Suppressor macrophage (primary cell): ENCODE measurements at places on chromosomes 3 and 15.

DNA sequence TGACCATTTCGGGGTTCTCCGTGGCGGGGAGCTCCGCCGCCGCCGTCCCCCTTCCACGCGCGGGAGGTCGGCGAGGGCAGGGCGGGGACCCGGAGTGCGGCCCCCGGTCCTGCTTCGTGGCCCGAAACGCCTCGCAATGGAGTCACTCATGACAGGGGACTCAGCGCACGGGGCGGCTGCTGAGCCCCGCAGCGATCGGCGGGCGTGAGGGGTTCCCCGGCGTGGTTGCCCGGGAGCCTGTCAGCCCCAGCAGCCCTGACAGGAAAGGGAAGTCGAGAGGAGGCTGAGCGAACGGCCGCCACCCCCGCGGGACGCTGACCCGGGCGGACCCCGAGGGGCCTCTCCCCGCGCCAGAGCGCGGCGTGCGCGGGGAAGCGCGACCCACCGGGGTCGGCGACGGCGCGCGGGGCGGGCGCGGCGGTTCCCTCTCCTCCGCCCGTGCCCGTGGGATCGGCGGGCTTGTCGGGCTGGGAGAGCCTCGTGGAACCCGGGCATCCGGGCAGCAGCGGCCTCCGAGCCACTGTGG is 564 bp upstream of the PIGZ start:
- DNase-seq, result peak; percentile 86

DNA sequence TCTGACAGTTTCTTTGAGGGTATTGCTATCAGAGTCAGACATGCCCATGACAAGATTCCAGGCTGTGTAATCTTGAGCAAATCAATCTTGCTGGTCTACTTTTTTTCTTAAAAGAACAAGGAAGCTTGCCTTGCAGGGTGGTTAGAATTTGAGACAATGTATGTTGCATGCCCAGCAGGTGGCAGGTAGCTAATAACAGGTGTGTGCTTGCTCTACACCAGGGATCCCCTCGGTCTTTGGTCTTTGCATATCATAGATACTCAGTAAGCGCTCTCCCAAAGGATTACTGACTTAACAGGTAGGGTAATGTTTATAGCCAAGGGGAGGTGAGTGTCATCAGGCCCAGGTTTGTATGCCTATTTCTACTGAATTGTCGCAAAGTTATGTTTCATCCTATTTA is 37.3 kb downstream of the CACNA1D start:
- DNase-seq, result no peak

- no peak for DNase-seq
Measured at GRCh38 chr15:92937901-92938300, 37.8 kb downstream of the CHD2 start.

DNA sequence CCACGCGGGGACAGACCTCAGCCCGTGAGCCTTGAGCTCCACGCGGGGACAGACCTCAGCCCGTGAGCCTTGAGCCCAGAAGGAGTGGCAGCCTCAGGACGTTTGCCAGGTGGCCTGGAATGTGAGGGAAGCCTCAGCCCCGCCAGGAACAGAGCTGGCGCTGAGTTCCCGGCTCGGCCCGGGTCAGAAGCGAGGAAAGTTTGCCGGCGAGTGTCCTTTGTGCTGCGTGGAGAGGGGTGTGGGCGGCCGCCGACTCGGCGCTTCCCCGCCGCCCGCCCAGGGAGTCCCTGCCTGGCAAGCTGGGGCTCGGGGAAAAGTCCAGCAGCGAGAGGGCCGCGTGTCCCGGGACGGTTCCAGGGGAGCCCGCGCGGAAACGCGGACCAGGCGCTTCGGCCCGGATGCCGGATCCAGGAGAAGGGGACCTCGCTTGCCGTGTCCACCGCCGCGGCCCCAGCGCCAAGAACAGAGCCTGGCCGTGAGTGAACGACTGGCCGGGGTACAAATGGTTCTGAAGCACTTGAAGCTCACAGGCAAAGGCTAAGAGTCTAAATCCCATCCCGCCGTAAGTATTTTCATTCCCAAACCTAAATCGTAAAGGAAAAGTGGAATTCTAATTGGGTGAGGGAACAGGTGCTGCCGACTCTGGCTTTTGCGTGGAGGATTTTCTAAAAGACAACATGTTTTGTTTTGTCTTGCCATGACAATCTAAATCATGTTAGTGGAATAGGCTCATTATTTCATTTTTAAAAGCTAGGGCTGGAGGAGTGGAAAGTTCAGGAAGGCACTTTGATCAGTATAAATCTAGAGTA is 1.7 kb downstream of the LRRN1 start:
- DNase-seq, result no peak

DNA sequence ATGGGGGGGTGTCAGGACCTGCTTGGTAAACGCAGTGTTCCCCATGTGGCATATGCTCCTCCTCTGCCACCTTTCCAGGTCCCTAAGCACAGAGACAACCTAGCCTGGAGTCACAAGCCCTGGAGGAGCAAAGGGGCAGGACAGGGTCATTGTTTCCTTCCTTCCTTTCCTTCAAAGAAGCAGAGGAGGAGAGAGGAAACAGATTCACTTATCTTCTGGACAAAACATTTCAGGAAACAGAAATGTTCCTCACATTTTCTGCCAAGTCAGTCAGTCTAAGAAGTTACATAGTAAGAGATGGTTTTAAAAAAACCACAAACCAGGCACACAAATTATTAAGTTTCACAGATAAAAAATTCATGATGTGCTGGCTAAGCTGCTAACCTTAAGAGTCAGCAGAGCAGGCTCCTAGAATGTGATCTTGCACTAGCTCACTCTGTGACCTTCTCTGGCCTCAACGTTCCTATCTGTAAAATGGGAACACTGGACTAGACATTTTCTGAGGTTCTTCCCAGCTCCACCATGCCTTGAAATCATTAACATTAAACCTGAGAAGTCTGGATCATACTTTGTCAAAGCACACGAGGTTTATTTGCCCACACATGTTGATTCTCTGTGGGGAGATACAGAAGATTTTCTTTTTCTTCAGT is 47.9 kb downstream of the ATP13A5 start:
- no peak for DNase-seq

DNA sequence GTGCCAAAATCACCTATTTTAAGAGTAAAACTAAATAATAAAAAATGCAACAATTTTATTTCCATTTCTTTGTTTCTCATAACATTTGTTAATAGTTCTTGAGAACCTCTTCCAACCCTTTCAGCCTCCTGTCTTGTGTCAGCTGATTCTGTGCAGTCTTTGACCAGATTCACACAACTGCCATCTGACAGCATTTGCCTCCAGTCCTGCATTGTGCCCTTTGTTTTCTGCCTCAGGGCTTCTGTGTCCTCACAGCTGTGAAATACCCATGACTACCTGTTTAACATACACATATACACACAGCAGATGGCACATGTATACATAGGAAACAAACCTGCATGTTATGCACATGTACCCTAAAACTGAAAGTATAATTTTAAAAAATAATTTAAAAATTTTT is 13.2 kb upstream of the CNTN6 start:
- DNase-seq, result no peak

DNA sequence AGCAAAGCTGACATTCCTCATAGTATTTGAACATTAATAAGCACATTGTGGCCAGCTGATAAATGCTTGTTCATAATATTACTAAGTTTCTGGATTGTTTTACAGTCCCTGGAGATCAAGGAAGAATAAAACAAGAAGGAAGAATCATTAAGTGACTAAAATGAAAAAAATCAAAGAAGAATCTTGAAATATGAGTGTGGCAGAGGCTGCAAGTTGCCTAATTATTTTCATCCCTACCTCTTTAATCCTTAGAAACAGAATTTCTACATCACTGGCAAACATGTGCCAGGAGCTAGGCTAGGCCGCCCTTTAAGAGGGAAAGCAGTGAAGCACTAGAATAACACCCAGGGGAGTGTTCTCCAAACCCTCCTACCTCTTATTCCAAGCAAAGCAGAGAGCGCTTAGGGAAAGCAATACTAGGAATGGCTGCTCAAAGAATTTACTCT is 98.9 kb downstream of the MAGI1 start:
- no peak for DNase-seq

- peak; percentile 51 for DNase-seq
Measured at GRCh38 chr3:24185738-24186384, 240.8 kb downstream of the NR1D2 start.

- peak; percentile 22 for DNase-seq
Measured at GRCh38 chr15:88036154-88036839, 220.2 kb downstream of the NTRK3 start.

- no peak for DNase-seq
Measured at GRCh38 chr3:165753560-165753959, 83.7 kb downstream of the BCHE start.

GRCh38 chr3:19147905-19148767 is at the start of gene KCNH8:
Gene KCNH8 (plus strand): TSS chr3:19148510. CDS start chr3:19148720, 210 bp downstream.
- DNase-seq, result no peak

DNA sequence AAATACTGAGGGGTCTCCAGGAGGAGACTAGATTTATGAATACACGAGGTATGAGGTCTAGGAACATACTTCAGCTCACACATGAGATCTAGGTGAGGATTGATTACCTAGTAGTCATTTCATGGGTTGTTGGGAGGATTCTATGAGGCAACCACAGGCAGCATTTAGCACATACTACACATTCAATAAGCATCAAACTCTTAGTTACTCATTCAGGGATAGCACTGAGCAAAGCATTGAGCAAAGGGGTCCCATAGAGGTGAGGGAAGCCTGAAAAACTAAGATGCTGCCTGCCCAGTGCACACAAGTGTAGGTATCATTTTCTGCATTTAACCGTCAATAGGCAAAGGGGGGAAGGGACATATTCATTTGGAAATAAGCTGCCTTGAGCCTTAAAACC is 4.5 kb downstream of the CCR5 start:
- no peak for DNase-seq

- no peak for DNase-seq
Measured at GRCh38 chr3:34225821-34226366, 427.5 kb downstream of the PDCD6IP start.

GRCh38 chr3:14804835-14805780 is 13.7 kb upstream of the FGD5 start:
- DNase-seq, result peak; percentile 70

DNA sequence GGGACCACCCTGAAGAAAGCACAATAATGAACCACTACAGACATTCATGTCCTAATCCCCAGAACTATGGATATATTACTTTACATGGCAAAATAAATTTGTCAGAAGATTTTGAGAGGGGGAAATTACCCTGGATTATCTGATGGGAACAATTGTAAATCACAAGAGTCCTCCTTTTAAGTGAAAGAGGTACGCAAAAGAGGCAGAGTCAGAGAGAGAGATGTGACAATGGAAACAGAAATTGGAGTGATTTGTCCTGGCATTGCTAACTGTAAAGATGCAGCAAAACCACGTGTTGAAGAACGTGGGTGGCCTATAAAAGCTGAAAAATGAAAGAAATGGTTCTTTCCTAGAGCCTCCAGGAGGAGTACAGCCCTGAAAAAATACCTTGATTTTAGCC is 1121.4 kb upstream of the ALCAM start:
- no peak for DNase-seq

- peak; percentile 9 for DNase-seq
Measured at GRCh38 chr15:79844221-79844620, 52.6 kb downstream of the MTHFS start.

DNA sequence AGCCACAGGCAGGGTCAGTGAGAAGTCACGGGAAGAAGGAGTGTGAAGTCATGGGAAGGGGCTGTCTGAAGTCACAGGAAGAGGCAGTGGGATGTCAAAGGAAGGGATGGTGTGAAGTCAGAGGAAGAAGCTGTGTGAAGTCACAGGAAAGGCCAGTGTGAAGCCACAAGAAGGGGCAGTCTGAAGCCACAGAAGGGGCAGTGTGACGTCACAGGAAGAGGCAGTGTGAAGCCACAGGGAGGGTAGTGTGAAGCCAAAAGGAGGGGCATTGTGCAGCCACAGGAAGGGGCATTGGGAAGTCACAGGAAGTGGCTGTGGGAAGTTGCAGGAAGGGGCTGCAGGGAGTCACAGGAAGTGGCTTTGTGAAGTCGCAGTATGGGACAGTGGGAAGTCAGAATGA is 35.1 kb downstream of the GASK1A start:
- DNase-seq, result no peak

DNA sequence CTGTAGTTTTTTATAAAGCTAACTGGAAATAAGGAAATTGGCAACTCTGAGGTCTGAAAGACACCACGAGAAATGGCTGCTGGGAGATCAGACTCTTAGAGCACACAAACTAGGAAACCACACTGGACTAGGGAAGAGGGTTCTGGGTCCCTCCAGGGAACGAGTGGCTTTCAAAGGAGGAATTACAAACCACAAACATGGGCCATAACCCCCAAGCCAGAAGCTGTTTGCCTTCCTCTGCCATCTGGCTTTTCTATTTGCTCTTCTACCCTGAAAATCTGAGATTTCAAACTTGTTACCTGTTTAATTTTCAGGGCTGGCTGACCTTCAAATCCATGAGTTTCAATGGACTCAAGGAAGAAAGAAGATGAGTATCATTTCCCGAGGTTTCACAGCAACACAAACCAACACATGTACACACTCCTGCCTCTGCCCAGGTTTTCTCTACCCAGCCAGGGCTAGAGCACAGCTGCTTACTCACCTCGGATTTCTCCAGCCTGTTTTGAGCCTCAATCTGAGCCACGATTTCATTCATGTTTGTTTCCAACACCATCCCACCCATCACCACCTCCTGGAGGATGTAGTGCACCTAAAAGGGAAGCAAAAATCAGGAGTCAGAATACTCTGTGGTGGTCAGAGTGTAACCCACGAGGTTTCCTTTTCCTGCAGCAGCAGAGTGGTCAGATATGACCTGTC is 22.6 kb upstream of the ANPEP start:
- DNase-seq, result peak; percentile 71

DNA sequence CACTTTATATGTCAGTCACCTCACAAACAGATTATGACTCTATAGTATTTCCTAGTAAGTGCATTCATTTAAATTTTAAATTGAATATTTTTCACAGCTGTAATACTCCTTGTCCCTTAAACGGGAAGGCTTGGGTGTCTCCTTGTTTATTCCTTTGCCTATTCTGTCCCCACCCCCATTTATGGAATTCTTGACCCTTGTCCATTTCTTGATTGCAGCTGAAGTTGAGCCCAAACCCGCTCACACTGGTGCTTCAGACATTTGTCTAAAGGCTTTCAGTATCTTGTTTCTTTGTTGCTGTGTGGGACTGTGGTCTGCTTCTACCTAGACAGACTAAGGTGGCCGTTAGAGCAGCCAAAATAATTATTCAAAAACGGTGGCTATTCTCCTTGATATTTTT is 449.7 kb downstream of the FOXP1 start:
- no peak for DNase-seq

DNA sequence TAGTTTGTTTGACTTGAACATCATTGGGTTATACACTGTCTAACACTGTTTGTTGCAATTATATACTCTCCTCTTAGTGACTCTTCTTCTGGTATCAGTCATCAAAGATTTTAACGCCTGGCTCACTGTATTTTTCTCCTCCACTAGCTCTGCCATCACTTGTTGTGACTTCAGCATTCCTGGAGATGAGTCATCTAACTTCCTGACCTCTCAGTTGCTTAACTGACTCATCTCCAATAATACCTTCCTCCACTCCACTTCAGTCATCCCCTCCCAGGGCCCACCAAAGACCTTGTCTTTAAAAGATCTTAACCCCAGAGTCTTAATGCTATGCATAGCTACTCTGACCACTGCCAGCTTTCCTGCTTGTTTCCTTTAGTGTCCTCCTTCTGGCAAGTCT is 28.6 kb upstream of the CLSTN2 start:
- no peak for DNase-seq

GRCh38 chr3:114660124-114660523 is 366.3 kb downstream of the TIGIT start:
- no peak for DNase-seq
